ENCODE measurements at places on chromosomes 1 and 21.
A peak's percentile ranks its signal among the peaks of the same experiment; 100 is the strongest.

- DNase-seq: no peak
These were observed 52.4 kb downstream of the SLC45A1 start for GRCh38 chr1:8370046-8370881.

DNA sequence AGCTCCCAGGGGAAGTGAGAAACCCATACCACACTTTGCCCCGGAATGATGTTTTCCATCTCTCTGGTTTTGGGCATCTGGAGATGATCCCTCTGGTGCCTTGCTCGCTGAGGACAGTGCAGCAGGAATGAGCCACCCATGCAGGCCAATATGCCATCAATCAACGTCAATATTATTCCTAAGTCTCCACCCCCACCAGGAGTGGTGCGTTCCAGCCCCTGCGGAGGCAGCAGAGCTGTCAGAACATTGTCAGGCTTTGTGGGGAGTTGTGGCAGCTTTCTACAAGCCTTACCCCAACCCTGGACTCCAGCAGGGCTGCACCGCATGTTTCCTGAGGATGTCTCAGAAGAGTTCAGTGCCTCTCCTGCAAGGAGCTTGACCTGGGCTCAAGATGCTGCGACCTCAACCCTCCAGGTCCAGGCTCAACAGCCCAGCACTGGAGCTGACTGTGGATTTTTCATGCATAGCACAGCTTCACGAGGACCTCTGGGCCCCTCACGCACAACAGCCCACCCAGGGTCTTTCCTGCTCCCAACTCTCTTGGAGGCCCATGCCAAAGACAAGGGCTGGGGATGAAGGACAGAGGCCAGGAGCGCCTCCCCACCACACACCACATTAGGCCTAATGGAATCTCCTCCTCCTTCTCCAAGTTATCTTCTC lies 67.5 kb downstream of the PSMG1 start:
- DNase-seq: no peak

DNA sequence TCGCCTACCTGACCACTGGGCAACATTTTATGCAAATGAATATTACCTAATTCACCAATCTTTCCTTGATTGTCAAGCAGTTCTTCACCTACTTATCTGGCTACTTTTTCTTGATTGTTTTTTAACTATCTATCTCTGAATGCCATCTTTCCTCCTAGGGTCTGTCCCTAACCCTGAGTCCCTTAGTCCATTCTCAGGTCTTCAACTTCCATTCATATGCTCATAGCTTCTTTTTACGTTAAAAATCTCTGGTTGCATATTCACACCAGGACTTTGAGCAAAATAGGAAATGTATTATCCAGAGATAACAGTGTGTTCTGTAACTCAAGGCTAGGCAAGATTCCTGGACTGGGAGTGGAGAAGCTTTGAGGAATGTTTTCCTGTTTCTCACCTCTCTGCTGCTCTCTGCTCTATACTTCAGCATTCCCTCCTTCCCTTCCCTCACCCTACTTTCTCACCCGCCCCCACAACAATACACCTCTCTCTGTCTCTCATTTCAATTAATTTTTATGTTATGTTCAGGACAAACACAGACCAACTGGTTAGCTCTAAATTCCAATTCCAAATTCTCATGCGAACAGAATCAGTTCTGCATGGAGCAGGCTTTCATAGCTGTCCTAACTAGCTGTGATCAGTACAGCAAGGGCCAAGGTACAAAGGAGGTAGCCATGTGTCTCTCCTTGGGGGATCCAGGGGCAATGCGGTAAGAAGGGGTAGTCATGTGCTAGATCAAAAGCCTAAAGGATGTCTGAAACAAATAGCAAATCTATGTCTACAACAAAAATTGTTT lies 278.4 kb downstream of the USH2A start:
- DNase-seq: no peak

DNA sequence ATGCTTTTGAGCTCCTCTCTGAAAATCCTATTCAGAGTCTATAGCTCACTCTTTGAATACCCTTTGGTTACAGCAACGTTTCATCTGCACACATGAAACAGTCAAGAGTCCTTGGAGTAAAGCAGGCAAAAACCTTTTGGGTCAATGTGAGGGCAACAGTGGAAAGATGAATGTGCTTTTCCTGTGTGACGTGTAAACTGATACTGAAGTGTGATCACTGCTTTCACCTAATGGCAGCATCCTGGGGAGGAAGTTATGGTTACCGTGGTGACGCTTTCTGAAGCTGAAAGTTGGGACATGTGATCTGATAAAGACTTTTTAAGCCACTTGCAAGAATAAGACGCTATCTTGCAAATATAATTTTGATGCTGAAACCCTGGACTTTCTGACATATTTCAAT lies 160.0 kb downstream of the SEC16B start:
- DNase-seq: no peak

DNA sequence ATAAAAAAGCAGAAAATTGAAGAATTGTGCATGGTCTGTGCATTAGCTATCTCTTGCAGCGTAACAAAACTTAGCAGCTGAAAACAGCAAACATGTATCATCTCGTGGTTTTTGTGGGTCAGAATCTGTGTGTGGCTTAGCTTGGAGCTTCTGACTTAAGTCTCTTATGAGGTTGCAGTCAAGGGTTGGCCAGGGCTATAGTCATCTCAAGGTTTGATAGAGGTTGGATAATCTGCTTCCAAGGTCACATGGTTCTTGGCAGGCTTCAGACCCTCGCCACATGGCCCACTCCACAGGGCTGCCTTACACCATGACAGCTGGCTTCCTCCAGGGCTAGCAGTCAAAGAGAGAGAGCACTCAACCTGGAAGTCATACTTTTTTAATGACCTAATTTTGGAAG lies 35.9 kb downstream of the CNST start:
- no peak for DNase-seq

- DNase-seq: no peak
These were observed 68.6 kb downstream of the SYDE2 start for GRCh38 chr1:85132078-85132720.

- no peak for DNase-seq
These were observed 52.4 kb upstream of the SYT14 start for GRCh38 chr1:209885403-209886218.

DNA sequence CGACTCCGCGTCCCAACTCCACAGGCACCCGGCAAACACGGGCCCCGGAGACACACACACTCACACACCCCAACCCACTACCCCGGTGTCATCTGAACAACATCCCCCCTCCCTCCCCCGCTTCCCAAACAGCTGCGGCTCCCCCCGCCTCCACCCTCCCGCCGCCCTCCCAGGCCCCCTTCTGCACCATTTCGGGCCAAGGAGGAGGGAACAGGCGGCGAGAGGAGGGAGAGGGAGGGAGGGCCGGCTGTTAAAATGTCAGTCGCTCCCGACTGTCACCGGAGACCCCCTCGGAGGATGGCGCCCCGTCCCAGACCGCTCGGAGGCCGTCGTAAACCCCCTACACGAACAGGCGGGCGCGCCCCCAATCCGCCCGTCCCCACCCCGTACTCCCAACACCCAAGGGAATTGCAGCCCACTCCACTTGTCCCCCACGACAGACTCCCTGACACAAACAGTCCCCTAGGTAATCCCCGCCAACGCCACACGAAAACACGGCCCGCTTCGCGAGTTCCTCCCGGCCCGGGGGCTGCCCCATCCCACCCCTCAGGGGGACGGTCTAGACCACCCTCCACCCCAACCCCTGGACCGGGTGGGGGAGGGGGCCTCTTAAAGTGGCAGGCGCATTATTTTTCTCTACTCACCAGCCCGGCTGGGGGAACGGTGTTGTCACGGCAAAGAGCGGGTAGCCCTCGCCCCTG lies 583 bp downstream of the MEF2D start:
- peak; percentile 45 for DNase-seq

DNA sequence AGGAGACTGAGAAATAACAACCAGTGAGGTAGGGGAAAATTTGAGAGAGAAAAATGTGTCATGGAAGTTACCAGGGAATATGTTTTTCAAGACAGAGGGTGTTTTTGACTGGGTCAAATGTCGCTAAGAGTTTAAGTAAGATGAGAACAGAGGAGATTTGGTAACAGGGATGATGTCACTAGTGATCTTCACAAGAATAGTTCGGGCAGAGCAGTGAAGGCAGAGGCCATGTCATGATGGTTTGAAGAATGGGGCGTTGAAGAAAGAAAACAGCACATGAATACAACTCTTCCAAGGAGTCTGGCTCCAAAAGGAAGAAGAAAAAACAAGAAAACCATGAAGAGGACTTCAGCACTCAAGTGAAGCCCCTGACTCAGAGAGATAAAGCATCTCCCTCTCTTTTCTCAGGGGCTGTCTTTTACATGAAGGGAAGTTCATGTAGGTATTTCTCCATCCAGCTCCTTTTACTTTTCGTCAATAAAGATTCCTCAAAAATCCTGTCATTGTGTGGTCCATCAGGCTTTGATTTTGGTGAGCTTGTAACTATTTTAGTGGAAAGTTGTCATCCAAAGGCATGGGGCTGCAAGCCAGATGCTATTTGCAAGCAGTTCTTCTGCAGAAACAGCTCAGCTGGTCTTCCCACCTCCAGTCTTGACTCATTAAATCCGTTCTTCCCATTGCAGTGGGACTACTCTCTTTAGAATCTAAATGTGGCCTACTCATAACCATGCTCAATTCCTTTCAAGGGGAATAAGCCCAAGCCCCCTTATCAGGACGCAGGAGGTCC lies 397.3 kb downstream of the LMX1A start:
- DNase-seq: no peak

GRCh38 chr1:235423214-235423652 lies 56.0 kb downstream of the TBCE start:
- peak; percentile 7 for DNase-seq

DNA sequence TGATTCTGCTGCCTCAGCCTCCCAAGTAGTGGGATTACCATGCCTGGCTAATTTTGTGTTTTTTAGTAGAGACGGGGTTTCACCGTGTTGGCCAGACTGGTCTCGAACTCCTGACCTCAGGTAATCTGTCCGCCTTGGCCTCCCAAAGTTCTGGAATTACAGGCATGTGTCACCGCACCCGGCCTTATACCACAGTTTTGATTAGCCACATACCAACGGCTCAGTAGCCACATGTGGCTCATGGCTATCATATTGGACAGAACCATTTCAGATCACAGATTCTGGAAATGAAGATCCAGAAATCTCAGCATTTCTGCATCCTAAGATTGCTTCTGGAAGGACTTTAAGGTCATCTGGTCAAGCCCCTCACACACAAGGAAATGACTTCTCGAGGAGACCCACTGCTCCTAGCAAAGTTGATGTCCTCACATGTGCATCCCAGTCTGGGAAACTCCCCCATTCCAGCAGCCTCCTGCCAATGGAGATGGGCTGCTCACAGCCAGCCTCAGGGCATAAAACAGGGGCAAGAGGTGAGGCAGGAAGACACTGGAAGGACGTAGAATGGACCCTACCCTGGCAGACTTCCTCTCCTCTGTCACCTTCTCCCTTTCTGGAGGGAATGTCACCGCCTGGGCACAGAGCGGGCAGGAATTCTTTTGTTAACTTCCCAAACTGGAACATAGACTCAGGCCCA lies 17.5 kb upstream of the CITED4 start:
- DNase-seq: no peak

- DNase-seq: no peak
These were observed 1.7 kb downstream of the DCAF8 start for GRCh38 chr1:160260406-160261382.

GRCh38 chr1:87959236-87959635 lies 630.6 kb downstream of the LMO4 start:
- DNase-seq: no peak

DNA sequence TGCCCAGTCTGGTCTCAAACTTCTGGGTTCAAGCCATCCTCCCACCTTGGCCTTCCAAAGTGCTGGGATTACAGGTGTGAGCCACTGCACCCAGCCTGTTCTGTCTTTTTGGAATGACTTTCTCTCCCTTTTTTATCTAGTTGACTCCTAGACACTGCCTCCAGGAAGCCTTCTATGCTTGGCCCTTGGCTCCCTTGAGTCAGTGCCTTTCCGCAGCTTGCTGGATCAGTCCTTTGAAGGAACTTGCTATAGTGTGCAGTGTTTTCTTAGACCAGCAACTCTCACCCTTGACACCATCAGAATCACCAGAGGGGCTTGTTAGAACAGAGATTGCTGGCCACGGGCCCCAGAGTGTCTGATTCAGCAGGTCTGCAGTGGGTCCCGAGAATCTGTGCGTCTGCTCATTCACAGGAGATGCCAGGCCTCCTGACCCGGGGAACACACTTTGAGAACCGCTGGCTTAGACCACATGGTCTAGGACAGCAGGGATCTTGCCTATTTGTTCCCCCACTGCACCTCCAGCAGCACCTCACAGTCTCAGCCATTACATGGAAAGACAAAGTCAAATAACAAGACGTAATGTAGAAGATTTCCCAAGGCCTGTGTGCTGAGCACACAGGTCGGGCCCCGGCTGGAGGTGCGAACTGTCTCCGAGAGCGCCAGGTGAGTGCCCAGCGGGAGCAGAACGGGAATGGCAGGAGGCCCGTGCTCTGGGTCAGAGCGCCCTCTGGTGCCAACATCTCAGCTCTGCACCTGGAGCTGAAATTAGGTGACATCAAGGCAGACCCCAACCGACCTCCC lies 27.4 kb upstream of the CTPS1 start:
- peak; percentile 39 for DNase-seq

DNA sequence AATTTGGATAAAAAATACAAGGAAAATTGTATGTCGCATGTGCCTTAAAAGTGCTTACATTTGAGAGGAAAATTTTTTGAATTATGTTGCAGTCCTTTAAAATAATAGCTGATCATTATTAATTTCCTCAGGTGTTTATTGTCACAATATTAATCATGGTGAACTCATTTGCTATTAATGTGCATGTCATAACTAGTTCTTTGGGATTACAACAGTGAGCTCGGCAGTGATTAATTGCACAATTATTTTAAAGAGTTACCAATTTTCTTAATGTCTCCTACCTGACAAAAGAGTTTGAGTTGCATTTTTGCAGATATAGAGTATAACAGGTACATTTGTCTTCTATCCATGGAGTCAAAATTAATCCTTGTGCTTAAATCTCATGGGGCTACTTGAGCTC lies 854.3 kb downstream of the BRINP3 start:
- no peak for DNase-seq

DNA sequence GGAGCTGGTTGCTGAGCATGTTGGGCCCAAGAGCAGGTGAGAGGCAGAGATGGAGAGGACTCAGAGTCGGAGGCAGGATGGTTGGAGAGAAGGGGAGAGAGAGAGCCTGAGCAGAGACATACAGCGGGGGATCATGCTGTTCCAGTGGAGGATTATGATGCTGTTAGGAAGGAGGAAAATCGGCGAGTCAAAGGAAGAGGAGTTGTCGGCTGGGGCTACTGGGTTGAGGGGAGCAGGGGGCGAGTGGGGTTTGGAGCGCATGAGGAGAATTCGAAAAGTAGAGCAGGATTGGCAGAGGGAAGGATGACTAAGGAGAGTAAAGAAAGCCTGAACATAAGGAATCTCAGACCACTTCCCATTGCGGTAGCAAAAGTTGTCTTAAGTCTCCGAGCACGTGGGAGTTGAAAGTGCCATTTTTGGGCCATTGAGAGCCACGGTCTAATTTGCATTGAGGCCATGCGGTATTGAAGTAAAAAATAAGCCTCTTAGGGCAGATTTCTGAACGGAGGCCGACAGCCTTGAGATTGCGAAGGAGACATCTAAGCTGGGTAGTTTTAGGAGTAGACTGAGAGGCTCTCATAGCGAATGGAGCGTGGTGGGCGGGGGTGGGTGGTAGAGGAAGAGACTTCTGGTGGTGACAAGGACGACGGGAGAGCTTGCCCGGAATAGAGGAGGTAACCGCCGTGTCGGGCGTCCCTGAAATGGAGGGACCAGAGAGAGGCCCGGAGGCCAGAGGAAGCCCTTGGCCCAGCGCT lies 140.4 kb upstream of the ETV3 start:
- no peak for DNase-seq

Data from activated gamma-delta T cell treated with anti-CD3 and anti-CD28 coated beads, Interleukin-2, amount 50 U/mL, for 16 hours (primary cell).